Iris pigment epithelial cell (primary cell): ENCODE measurements at places on chromosomes 5 and 9.

DNA sequence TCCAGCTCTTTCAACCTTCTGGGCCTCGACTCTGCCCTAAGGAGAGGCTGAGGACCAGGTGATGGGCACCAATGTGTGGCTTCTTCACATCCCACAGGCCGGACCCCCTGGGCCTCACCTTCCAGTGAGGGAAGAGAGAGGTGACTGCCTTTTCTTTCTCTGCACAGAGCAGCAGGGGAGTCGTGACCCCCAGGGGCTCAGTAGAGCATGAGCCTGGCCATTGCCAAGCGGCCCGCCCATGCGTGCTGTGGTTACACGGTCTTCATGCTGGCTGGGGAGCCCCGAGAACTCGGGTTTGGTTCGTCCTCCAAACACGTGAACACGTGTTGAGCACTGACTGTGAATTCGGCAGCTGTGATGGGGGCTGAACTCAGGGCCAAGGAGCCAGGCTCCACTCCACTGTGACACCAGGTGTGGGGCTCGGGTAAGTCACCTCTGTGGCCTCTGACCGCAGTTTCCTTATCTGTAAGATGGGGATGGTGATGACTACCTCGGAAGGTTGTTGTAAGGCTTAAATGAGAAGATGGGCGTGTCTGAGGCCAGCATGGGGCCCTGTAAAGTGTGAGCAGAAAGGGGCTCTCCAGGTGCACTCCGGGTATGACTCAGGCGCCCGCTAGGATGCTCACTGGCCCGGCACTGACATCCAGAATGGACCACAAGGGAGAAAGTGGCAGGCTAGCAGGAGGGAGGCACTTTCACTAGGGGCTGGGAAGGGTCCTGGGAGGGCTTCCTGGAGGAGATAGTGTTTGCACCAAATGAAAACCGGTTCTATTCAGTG, 13.4 kb upstream of the GRHPR start:
- no peak for DNase-seq

- no peak for DNase-seq
These were observed 9.3 kb downstream of the TPPP start for GRCh38 chr5:683551-684481.

- DNase-seq = peak; percentile 28
These were observed 838 bp downstream of the POLK start for GRCh38 chr5:75512383-75513074.

DNA sequence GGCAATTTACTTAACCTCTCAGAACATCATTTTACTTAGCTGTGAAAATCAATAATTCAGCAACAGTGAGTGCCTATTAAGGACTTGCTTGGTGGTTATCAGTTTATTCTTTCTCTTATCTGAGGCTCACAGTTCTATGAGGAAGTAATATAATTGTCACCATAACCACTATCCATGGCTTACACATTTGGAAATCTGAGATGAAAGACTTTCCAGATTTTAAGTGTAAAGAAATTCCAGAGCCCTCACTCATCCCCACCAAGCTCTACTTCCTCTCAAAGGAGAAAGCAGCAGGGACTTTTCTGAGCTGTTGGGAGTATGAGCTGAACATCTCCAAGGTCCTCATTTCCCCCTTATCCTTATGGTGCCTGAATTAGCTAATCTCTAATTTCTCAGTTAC, 321.5 kb downstream of the FBXL7 start:
- DNase-seq = peak; percentile 44

GRCh38 chr5:121870489-121870888, 18.8 kb downstream of the FTMT start:
- DNase-seq = peak; percentile 11

DNA sequence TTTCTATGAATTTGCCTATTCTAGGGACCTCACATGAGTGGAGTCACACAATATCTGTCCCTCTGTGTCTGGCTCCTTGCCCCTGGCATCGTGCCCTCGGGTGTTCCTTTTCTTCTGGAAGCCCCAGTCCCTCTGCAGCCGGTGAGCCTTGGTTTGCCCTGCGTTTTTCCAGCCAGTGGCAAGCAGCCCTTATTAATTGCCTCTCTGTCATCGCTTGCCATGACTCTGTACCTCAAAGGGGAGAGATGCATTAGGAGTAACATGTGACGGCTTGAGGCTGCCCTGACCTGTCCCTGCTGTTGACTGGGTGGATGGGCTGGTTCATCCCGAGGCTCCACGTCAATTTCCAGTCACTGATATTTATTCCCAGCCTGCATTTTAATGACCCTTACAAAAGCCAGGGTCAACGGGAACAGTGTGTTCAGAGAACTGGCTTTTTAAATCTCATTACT, 87.3 kb downstream of the CFAP90 start:
- no peak for DNase-seq

GRCh38 chr9:98094316-98094715, 24.7 kb downstream of the TRIM14 start:
- DNase-seq = no peak

DNA sequence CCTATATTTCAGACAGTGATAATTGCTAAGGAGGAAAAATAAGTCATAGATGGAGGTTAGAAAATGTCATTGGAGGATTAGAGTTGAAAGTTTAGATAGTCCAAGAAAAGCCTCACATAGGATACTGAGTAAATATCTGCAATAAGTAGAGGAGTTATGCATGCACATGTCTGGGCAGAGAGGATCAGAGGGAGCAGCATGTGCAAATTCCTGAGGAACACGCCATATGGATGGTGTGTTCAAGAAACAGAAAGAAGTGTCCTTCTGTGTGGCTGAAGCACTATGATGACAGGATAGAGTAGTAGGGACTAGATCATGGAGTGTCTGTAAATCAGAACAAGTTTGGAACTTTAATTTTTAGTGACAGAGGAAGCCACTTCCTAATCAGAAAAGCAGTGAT, 52.2 kb downstream of the SGCD start:
- no peak for DNase-seq

GRCh38 chr5:72503888-72504491, 3.2 kb downstream of the ZNF366 start:
- DNase-seq = peak; percentile 26

GRCh38 chr9:134661299-134661698, 19.7 kb downstream of the COL5A1 start:
- no peak for DNase-seq

GRCh38 chr9:105932276-105932675, 237.9 kb downstream of the TMEM38B start:
- DNase-seq = no peak

- DNase-seq = peak; percentile 7
These were observed 34.1 kb upstream of the EFNA5 start for GRCh38 chr5:107704681-107705401.

GRCh38 chr5:65121880-65122436, 353.2 kb downstream of the CWC27 start:
- DNase-seq = peak; percentile 91

DNA sequence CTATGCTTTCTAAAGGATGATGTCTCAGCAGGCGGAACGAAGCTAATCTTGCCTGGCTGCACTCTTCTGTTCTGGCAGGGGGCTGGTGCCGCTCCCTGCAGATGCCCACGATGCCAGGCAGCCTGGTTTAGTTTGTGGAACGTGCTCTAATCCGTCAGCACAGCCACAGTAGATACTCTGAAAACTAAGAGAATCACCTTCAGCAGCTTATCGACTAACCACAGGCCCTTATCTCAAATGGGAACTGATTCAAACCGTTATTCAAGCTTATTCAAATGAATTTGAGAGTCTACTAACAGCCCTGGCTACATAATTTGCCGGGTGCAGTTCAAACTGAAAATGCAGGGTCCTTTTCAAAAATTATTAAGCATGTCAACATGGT, 246.6 kb upstream of the ANKRD55 start:
- DNase-seq = no peak

GRCh38 chr9:137321726-137322361, 19.8 kb upstream of the NRARP start:
- DNase-seq = no peak

DNA sequence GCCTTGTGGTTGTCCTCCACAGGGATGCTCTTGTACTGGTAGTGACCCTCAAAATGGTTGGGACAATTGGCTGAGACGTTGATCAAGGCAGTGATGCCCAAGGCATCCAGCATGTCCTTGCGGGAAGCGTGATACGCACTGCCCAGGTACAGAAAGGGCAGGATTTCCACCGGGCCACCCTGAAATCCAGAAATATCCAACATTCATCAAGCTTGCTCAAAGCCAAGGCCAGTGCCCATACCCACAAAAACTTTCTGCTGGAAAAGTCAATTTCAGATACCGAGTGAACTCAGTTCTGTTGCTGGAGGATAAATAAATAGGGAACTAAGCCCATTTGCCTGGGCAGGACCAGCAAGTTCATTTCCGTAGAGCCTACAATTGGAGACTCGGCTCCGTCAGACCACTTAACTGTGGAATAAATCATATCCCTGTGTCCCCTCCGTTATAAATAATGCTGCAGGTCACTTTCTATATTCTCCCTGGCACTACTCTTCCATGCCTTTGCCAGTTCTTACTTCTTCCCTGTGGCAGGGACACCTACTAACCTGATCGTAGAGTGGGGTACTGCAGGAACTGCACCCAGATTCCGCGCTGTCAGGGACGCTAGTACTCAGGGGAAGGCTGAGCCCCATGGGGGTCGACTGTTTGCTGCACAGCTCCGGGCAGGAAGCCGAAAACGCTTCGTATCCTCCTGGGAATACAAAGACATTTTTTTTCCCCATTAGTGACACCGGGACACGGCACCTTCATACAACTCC, 1.2 kb downstream of the DUSP1 start:
- peak; percentile 57 for DNase-seq

DNA sequence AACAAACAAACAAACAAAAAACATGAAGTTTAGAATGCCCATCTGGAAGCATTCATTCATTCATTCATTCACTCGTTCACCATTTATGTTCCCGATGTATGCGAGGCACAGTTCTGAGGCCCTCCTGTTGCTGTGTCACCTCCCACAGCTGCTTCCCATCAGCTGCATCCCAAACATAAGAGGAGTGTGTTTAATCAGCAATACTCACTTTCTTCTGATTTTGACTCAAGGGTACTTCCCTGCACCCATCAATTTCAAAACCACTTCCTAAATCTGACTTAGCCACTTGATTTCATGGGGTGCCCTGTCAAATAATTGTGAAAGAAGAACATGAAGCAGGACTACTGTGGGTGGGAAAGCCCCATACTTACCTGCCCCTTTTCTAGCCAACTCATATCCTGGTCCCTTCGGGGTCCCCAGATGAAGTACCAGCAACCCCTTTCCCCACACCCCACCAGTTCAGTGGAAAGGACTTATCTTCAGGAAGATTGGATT, 128.0 kb upstream of the IL12B start:
- no peak for DNase-seq

DNA sequence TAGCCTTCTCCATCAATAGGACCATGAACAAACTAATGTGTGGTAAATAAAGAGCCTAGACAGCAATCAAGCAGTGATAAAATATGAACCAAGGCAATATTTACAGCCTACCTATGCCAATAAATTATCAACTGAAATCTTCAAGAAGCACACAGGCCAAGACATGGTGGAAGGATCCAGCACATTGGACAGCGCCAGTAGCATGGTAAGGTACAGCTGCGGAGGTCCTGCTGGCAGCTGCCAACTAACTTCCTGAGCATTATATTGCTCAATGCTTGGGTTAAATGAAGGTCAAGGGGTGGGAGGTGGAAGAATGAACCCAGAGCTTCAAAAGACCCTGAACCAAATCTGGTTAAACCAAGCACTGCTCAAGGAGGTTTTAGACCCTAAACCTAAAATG, 16.5 kb upstream of the SPDL1 start:
- peak; percentile 18 for DNase-seq
